ENCODE measurements at places on chromosomes 1 and 21. TPM values are rescaled to one million over a fixed set of nuclear protein-coding genes. Genes with fewer than 3 reads are reported as not detected.

The SPATA21 gene
- not detected for total RNA-seq

The HORMAD1 gene
- total RNA-seq: 0.25 TPM

The SEMA4A gene
- total RNA-seq: 64.5 TPM

GRCh38 chr1:91684481-91685196, 184.0 kb downstream of the CDC7 start:
- H3K4me1 ChIP-seq: peaks cover 25% of the 10 kb centered on the region
- peak overlapping the region; percentile 72 for H3K27ac ChIP-seq
- peak; percentile 37 for DNase-seq
- no peaks in the 10 kb centered on the region for H3K27me3 ChIP-seq

GRCh38 chr1:119737040-119737682, 25.4 kb downstream of the PHGDH start:
- H3K27ac ChIP-seq: no peak overlapping the region
- H3K4me1 ChIP-seq: peaks cover 3% of the 10 kb centered on the region
- H3K36me3 ChIP-seq: peaks cover 32% of the 10 kb centered on the region
- H3K27me3 ChIP-seq: no peaks in the 10 kb centered on the region

- H3K27me3 ChIP-seq: peaks cover 29% of the 10 kb centered on the region
- peaks cover 10% of the 10 kb centered on the region for H3K4me1 ChIP-seq
- no peak overlapping the region for H3K4me3 ChIP-seq
Observed at GRCh38 chr1:117645343-117645742, 39.5 kb downstream of the TENT5C start.

DNA sequence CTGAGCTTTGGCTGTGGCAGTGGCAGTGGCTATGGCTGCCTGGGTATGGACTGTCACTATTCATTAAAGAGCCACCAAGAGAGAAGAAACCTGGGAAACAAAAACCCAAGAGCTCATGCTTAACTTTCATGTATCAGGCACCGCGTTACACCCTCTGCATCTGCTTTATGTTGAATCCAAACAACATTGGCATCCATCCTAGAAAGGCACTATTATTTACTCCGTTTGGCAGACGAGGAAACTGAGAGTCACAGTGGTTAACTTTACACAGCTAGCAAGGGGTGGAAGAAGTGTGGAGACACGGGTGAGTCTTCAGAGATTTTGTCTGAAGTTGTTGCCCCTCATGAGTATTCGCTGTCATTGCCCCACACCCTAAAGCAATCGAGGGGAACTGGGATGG, 63.8 kb downstream of the PLXNA2 start:
- no peak overlapping the region for H3K27ac ChIP-seq
- DNase-seq: no peak
- no peak overlapping the region for H3K4me3 ChIP-seq
- no peaks in the 10 kb centered on the region for H3K4me1 ChIP-seq

DNA sequence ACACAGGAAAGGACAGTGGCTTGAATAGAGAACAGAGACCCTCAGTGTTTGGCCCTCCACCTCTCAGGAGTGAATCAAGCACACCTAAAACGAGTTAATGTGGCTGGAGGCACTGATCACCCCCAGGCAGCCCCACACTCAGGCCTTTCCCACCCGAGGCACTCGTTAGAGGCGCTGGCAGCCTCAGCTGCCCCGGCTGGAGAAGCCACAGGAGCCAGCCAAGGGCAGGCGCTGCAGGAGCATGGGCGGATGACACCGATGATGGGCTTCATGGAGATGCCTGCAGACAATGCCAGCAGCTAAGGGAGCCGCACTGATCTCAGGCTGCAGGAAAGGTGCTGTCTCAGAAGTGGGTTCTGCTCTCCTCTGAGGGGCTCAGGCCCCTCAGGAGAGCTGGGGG, 24.1 kb upstream of the ABCG1 start:
- H3K27ac ChIP-seq: no peak overlapping the region
- H3K27me3 ChIP-seq: peaks cover 2% of the 10 kb centered on the region
- H3K4me3 ChIP-seq: no peak overlapping the region
- peaks cover 61% of the 10 kb centered on the region for H3K4me1 ChIP-seq
- no peaks in the 10 kb centered on the region for H3K36me3 ChIP-seq
- DNase-seq: no peak

GRCh38 chr1:76668046-76668445, 199.2 kb upstream of the ST6GALNAC5 start:
- no peak for DNase-seq
- H3K4me1 ChIP-seq: no peaks in the 10 kb centered on the region
- H3K4me3 ChIP-seq: no peak overlapping the region

Measured in activated CD4-positive, alpha-beta T cell treated with anti-CD3 and anti-CD28 coated beads for 36 hours (primary cell).